Activated naive CD8-positive, alpha-beta T cell treated with anti-CD3 and anti-CD28 coated beads, Interleukin-2, amount 50 U/mL, for 24 hours (primary cell): ENCODE measurements at places on chromosomes 12 and 14.

DNA sequence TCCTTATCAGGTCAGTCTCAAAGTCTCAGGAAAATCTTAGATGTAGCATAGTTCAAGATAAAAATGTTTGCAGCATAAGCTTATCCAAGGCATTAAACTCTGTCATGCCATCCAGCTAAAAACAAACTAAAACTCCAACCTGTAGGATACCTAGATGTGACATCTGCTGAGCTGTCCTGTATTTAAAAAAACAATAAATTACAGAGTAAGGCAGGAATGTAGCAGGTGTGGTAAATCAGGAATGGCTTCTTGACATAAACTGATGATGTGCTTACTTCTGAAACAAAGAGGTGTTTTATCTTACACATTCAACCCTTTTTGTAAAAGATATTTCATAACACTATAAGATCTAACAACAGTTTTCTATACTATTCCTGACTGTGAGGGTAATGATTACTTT lies 30.6 kb upstream of the DLGAP5 start:
- DNase-seq: no peak

DNA sequence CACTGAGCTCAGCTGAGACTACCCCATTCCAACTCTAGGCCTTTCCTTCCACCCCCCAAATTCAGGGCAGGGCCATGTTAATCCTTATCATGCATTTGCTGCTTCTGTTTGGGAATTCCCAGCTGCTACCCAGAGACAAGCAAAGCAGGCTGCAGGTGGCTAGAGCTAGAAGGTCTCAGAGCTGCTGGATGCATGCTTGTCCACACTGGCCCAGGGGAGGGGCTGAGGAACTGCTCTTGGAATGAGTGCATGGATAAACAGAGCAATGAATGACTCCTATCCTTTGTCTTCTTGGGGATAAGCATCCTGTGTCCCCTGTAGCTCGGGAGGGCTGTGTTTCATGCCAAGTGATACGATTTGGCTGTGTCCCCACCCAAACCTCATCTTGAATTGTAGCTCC lies 136.8 kb upstream of the NOS1 start:
- no peak for DNase-seq

GRCh38 chr12:29552994-29553748 lies 55.7 kb upstream of the OVCH1 start:
- no peak for DNase-seq

DNA sequence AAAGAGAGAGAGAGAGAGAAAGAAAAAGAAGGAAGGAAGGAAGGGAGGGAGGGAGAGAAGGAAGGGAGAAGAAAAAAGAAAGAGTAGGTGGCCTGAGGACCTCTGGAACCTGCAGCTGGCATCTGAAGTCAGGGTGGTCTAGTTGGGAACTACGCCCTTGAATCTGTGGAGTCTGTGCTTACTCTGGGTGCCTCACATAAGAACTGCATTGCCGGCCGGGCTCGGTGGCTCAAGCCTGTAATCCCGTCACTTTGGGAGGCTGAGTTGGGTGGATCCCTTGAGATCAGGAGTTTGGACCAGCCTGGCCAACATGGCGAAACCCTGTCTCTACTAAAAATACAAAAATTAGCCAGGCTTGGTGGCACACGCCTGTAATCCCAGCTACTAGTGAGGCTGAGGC lies 10.0 kb upstream of the NRDE2 start:
- DNase-seq: no peak

DNA sequence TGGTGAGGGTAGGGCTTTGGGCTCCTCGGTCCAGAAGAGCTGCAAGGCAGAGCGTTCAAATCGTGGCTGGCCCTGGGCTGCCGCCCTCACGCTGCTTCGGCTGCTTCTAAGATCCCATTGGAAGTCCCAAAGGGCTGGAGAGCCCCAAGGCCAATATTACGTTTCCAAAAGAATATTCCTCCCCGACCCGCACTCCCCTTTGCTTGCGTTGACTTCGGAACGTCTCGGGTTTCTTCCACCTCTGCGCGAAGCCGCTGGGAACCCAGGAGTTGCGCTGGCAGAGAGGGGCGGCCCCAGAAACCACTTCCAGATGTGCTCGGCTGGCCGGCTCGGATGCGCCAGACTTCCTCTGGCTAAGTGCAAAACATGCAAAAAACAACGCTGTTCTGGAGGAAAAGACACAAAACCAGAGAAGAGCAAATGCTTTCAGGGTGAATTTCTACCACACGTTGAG lies at the start of gene GLT8D2:
Gene GLT8D2 (minus strand): TSS at position 285 of the 454 bp plus-strand sequence. CDS start 30,539 bp downstream, outside the sequence.
- peak; percentile 9 for DNase-seq

DNA sequence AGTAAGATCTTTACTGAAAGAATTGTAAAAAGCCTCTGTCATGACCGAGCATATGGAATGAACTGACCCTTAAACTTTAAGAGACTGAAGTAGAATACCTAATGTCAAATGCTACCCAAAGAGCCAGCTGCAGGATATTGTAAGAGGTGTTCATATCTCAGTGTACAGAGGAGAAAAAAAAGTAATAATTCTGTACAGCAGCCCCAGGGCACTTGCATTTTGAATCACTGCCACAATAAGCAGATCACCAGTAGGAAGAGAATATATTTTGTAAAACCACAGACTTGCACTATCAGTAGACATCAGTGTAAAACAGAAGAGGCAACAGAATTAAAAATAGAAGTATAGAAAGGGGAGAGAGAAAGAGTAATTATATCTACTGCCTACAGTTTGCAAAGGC lies 162.6 kb downstream of the PPFIA2 start:
- no peak for DNase-seq

DNA sequence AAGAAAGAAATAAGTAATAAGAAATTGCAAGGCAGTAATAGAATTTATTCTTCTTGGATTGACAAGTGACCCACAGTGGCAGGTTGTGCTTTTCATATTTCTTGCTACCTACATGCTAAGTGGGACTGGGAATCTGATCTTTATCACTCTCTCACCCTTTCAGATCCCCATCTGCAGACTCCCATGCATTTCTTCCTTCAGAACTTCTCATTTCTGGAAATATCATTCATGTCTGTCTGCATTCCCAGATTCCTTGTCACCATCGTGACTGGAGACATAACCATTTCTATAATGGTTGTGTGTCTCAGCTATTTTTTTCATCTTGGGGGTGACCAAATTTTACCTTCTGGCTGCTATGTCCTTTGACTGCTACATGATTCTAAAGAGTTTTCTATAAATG lies 4.0 kb upstream of the OR6C65 start:
- DNase-seq: no peak

DNA sequence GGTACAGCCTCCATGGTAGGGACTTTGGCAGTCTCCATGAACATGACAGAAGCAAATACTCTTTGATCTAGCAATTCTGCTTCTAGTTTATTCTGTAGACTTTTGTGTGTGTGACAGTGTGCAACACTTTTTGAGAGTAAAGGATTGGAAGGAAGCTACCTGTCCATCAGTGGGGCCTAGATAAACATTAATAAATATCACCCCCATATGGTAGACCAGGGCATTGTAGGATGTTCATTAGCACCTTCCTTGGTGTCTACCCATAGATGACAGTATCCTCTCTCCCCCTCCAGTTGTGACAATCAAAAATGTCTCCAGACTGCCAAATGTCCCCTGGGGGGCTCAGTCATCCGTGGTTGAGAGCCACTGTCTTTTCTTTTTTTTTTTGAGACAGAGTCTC lies 10.8 kb downstream of the SNRNP35 start:
- DNase-seq: no peak

DNA sequence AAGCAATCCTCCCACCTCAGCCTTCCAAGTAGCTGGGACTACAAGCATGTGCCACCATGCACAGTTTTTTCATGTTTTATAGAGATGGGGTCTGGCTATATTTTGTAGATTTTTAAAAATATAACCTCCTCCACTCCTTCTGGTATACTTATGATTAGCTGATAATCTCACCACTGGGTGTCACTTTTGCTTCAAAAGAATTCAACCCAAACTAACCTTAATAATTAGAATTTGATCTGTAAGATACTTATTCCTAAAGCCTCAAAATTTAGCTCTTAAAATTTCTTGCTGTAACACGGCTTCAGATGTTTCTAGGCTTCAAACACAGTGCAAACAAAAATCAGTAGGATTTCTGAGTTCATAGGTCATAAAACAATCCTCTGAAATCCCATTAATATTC lies 130.3 kb downstream of the CEP83 start:
- DNase-seq: no peak

DNA sequence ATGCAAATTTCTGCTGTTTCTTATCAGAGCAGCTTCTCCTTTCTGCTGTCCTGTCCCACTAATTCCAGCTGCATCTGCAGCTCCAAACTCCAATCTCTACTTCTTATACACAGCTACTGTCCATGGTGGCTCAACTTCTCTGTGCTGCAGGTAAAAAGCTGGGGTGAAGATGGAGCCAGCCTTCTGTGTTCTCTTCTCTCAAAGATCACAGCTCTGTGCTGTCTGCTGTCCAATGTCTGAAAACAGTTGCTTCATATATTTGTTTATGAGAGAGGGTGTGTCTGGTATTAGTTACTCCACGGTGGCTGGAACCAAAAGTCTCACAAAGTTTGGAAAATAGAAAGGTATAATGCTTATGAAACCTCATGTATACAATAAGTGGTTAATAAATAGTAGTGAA lies 445.8 kb upstream of the TBX3 start:
- no peak for DNase-seq

DNA sequence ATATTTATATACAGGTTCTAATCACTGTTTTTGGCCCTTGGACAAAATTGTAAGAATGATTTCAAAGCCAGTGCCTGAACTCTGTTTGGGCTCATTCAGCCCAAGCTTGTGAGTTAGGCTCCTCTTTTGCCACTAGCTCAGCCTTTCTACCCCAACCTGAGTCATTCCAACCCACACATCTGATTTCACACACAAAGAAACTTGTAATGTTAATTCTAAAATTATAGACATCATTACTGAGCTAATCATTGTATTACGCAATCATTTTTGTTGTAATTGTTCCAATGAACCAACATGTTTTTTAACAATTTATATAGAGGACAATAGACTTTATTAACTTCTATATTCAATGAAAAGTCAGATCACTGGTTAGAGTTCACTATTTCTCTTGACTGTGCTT lies 441.1 kb downstream of the ETNK1 start:
- no peak for DNase-seq
